ENCODE measurements at places on chromosomes 16 and 17.
A peak's percentile ranks its signal among the peaks of the same experiment; 100 is the strongest.

DNA sequence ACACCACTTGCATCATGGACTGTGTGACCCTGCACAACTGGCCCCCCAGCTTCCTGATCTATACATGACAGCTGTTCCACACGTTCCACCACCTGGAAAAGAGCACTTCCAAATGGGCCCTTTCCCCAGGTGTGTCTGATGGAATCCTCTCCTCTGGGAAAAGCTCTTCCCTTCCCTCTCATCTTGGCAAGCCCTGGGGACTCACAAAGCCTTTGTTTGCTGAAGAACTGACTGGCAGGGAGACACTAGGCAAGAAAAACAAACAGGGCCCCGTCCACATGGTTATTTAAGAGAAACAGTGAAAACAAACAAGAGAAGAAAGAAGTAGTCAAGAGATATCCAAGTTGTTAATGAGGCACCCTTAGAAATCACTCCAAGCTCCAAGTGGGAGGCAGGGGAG lies 52.6 kb downstream of the C16orf95 start:
- no peak for DNase-seq

GRCh38 chr16:57668630-57669475 lies 747 bp downstream of the ADGRG3 start:
- DNase-seq = no peak

GRCh38 chr17:47698749-47699535 lies 5.0 kb downstream of the TBKBP1 start:
- DNase-seq = peak; percentile 69

- DNase-seq = no peak
These were observed 5.1 kb upstream of the CD300LD start for GRCh38 chr17:74597069-74597790.

DNA sequence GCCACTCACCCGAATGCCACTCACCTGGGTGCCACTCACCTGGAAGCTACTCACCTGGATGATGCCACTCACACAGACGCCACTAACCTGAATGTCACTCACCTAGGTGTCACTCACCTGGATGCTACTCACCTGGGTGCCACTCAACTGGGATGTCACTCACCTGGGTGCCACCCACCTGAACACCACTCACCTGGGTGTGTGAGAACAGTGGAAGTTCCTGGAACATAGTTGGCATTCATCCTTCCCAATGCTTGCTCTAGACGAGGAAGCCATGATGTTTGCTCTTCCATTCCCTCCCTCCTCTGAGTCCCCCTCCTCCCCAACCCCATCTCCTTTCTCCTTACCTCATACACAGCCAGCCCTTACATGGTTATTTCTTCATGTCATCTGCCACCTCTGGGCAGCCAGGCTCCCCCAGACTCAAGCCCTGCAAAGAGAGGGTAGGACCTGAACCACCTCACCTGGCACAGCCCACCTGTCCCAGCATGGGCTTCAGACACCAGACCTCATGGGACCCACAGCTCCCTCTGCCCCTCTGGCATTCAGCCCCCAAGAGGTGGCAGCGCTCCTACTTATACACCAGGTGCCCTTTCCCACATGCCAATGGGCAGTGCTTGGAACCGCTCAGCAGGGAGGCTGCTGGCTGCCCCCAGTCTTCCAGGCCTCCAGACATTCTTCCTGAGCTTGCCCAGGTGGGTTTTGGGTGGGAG lies 171.8 kb upstream of the FOXF1 start:
- DNase-seq = no peak

DNA sequence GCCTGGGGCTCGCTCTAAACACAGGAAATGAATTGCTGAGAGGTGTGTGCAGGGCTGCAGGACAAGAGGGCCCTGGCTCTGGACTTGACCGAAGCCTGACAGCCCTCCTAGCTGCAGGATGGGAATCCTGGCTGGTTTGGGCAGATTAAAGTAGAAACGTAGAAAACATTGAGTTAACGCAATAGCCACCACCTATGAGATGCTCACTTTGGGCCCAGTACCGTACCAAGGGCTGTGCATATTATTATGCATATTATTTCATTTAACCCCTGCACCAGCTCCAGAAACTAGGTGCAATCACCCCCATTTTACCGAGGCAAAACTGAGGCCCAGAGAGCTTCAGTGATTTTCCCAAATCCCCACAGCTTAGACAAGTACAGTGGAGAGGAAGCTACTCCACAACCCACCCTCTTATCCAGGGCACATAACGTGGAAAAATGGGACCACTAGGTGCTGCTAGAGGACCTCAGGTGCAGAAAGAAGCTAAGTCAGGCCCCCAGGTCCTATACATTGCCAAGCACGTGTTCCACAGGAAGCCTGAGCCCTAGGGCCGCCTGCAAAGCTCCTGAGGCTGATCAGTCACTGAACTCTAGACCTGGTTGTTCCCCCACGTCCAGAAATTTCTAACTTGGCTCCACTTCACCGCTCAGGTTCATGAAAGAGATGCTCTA lies 79.2 kb downstream of the MYH11 start:
- no peak for DNase-seq

DNA sequence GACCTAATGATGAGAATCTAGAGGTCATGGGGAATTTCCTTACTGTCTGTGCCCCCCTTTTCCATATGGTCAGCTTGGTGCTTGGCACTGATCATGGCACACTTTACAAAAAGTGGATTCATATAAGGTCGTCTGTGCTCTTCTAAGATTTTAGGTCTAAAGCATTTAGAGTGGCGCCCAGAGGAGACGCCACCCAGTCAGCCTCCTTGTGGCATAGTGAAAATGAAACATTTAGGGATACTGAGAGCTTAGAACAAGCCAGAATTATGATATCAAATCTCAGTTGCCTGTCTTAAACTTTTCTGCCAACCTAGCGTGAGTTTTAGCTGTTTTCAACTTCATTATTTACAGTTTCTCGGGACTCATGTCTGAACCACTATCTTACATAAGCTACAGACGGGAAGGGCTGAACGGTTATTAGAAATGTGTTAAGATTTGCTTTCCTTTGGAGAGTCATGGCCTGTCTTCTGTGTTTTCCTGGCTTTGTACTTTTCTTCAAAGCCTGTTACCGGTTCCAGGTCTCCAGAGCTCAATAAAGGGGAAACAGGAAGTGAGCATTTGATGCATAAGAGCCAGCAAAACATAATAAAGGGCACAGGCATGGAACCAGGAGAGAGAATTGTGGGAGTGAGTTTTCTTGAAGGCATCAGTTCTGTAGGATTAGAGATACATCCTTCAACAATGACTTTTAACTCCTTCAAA lies 13.7 kb downstream of the ZNRF1 start:
- no peak for DNase-seq

DNA sequence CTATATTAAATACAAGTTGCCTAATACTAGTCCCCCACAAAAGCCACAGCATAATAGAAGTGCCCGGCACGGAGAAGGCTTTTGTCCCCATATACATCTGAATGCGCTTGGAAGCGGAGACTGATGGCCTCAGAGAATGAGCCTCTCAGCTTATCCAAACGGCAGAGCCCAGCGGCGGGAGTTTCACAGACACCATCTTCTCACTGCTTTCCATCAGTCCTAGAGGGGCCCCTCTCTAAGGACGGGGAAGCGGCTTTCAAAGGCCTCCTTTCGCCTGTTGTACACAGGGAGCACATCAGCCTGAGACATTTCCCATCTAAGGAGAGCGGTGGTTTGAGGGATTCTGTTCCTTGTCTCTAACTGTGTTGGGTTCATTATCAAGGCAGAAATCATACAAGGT lies 16.9 kb downstream of the NXN start:
- DNase-seq = no peak

DNA sequence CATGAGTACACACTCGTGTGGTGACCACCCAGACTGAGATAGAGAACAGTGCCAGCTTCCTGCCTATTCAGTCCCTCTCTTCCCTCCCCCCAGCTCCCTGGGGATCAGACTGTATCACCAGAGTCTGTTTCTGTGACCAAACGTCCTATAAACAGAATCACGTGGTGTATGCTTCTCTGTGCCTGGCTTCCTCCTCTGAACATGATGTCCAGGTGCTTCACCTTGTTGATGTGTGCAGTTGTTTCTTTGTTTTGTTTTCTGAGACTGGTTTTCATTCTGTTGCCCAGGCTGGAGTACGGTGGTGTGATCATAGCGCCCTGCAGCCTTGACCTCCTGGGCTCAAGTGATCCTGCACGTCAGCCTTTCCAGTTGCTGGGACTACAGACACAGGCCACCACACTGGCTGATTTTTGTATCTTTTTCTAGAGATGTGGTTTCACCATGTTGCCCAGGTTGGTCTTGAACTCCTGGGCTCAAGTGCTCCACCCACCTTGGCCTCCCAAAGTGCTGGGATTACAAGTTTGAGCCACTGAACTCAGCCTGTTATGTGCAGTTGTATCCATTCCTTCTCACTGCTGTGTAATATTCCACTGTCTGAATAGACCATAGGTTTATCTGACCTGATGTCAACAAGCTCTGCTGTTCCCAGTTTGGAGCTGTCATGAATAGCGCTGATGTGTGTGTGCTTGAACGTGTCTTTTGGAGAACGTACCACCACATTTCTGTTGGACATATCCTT lies 28.9 kb upstream of the PRM1 start:
- no peak for DNase-seq

DNA sequence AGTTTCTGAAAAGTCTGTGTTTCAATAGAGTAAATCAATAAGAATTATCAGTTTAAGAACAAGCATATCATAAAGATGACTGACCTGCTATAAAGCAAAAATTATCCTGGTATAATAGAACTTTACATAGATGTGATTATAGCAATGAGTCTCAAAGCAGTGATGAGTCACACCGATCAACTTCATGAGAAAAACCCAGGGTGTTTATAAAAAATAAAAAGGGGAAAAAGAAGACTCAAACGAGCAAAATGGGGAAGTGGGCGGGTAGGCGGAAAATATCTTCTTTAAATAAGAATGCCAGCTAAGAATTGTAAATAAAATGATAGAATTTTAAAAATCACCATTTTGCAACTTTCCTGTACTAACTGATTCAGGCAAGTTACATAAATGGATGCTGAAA lies 46.8 kb downstream of the BRIP1 start:
- no peak for DNase-seq

GRCh38 chr17:45291171-45291805 lies 25.5 kb downstream of the MAP3K14 start:
- DNase-seq = no peak

GRCh38 chr16:87457061-87457611 lies 35.7 kb downstream of the ZCCHC14 start:
- no peak for DNase-seq

DNA sequence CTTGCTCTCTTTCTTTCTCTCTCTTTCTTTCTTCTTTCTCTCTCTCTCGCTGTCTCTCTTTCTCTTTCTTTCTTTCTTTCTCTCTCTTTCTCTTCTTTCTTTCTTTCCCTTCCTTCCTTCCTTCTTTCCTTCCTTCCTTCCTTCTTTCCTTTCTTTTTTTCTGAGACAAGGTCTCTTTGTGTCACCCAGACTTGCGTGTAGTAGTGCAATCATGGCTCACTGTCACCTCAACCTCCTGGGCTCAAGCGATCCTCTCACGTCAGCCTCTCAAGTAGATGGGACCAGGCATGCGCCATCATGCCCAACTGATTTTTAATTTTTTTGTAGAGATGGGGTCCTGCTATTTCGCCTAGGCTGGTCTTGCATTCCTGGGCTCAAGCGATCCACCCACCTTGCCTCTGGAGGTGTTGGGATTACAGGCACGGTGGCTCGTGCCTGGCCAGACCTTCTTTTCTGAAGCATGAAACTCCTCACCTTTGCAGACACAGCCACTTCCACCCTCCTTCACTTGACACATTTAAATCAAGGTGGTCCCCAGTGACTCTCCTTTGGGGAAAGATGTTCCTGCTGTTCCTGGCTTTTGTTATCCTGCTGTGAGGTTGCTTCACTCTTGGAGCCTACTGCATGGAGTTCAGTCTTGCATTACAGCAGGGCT lies 26.8 kb upstream of the NKD1 start:
- DNase-seq = no peak

DNA sequence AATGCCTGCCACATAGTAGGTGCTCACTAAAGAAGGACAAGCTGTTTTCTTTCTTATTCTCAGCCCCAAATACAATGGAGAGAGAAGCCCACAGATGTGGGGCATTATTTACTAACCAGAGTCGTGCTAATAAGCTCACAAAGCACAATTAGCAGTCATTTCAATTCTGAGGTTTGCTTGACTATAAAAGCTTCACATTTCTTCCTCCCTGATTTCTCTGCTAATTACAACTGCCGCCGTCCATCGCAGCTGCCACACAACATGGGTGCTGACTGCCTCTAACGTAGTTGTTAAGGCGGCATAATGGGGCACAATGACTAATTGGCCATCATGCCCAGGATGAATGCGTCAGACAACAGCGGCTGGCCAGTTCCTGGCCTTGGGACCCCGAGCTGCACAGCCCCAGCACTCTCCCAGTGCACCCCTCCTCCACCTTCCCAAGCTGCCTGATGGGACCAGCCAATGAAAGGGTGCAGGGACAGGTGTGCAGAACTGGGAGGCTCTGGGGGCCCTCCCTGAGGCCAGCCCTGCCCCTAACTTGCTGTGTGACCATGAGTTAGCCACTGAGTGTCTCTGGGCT lies 109.2 kb downstream of the CCT6B start:
- DNase-seq = no peak

DNA sequence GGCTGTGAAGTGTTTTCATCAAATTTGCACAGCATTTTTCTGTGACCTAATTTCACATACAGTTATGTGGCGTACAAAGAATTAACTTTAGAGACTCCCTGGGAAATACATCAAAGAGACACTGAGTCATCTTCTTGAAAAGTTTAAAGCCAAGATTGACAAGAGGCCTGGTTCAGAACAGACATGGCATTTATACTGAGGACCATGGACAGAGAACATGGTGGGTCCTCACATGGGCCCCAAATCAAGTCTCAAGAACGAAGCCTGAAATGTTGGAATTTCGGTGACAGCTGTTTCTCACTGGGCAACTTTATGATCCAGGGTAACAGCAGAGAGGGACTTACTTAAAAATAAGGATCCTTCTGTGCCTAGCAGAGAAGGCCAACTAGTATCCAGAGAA lies 311.5 kb upstream of the KCNJ16 start:
- DNase-seq = no peak

DNA sequence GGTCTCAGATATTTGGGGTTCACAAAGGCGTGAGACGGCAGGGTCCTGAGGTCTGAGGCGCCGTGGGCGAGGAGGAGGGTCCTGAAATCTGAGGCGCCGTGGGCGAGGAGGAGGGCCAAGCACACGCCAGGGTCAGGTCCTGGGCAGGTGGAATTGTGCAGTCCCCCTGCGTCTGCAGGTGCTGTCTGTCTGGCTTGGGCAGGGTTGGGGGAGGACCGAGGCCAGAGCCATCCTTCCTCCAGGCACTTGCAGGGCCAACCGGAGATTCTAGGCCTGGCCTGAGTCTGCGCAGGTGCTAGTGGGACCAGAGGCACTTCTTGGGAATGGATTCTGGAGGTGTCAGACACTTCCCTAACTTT lies 2.4 kb upstream of the APRT start:
- no peak for DNase-seq

DNA sequence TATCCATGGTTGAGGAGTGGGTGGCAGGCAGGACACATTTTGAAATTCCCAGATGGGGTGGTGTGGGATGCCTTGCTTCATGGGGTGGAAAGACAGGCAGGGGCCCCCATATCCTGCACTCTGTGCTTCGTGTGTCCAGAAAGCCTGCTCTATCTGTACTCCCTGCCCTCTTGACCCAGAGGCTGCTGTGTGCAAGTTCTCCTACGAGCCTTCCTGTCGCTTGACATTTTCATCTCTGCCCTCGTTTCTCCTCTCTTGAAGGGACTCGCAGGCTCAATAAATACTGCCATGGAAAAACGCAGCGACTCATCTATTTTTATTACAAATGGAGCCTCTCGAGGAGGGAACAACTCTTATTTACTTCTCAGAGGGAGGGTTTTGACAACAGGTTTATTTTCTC lies 254.8 kb downstream of the XYLT1 start:
- no peak for DNase-seq

Measured in stimulated activated CD8-positive, alpha-beta memory T cell treated with anti-CD3 and anti-CD28 coated beads, Interleukin-4, amount 100 ng/mL, for 4 hours (primary cell).